ENCODE measurements at places on chromosomes 2 and 18.

- no peak for DNase-seq
These were observed 83.8 kb downstream of the STRN start for GRCh38 chr2:36882532-36882931.

DNA sequence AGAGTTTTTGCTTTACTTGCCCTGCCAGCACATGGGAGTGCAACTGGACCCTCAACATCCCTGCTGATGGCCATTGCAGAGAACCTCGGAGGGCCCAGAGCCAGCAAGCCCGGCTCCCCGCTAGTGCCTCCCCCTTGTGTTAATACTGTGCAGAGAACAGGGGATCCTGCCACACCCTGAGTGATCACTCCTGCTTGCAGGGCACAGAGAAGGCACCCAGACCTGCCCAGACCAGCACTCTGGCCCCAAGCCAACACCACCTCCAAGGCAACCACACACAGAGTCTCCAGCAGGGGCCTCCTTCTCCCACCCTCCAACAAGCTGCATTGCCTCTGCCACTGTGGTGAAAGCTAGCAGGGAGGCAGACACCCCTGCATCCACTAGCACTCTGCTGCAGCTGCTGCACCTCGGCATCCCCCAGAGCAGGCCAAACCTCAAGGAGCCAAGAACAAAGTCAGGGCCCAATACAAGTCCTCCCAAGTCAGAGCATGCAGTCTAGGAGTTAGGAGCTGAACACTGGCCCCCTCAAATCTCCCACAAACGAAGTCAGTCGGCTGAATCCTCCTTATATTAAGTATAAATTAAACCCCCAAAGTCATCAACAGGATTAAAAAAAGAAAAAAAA, 157.7 kb downstream of the CCDC178 start:
- DNase-seq, result no peak

GRCh38 chr18:75462178-75462832, 34.8 kb upstream of the SMIM21 start:
- no peak for DNase-seq

DNA sequence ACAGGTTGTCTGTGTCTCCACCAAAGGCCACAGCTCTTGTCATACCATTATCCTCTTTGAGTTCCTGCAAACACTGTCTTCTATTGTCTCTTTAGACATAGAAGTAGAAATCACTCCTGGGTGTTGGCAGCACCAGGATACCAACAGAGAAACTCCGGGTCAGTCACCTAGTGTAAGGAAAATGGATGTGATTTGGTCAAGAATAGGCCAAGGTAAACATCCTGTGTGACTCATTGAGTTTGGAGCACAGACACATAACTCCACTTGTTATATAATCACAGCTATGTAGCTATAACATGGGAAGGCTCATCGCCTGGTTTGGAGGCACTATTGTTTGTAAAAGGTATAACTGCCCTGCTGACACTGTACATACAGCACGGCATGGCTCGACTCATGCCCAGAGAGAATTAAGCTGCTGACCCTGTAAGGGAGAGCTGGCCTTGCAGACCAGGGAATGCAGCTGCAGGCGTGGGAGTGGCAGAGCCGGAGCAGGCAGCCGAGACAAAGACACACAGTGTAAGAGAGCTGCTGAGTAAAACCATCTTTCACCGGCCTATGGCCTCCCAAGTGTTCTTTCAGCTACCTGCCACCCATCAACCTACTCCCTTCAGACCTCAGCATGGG, 3.4 kb upstream of the TXNL1 start:
- no peak for DNase-seq

DNA sequence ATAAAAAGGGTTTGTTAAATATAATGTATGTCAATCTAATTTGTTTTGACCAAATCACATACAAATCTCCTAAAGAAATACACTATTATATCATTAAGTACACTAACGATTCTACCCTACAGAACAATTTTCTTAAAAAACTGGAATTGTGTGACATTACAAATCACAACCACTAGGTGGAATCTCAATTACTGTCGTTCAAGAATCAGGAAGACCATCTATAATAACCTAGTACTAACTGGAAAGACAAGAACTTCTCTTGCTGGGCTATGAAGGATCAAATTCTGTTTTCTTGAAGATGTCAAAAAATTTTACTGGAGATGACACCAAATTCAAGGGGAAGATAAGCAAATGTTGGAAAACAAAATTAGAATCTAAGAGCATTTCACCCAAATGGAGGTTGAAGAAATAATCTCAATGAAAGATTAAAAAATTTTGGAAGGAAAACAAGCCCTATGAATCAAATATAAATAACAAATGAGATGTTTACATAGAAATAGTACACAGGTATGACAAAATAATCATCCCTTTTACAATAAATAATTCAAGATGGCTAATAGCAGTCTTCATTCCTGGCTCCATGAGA, 110.9 kb downstream of the STK39 start:
- peak; percentile 7 for DNase-seq

GRCh38 chr2:98088261-98088660, 1.3 kb downstream of the VWA3B start:
- no peak for DNase-seq

DNA sequence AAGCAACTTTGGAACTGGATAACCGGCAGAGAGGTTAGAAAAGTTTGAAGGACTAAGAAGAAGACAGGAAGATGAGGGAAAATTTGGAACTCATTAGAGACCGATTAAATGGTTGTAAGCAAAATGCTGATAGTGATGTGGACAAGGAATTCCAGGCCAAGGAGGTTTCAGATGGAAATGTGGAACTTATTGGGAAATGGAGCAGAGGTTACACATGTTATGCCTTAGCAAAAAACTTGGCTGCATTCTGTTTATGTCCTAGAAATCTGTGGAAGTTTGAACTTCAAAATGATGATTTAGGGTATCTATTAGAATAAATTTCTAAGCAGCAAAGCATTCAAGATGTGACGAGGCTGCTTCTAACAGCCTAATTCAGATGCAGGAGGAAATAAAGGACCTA, 675.1 kb upstream of the SYT4 start:
- no peak for DNase-seq

- DNase-seq, result no peak
These were observed 121.0 kb downstream of the SPOPL start for GRCh38 chr2:138622613-138623012.

- no peak for DNase-seq
These were observed 107.1 kb downstream of the TWIST2 start for GRCh38 chr2:238954841-238955591.

- DNase-seq, result no peak
These were observed 38.1 kb downstream of the ATOH8 start for GRCh38 chr2:85791704-85792565.

GRCh38 chr18:12991821-12992179, 638 bp downstream of the CEP192 start:
- DNase-seq, result no peak

- no peak for DNase-seq
These were observed 9.5 kb upstream of the CYBRD1 start for GRCh38 chr2:171512683-171513195.

DNA sequence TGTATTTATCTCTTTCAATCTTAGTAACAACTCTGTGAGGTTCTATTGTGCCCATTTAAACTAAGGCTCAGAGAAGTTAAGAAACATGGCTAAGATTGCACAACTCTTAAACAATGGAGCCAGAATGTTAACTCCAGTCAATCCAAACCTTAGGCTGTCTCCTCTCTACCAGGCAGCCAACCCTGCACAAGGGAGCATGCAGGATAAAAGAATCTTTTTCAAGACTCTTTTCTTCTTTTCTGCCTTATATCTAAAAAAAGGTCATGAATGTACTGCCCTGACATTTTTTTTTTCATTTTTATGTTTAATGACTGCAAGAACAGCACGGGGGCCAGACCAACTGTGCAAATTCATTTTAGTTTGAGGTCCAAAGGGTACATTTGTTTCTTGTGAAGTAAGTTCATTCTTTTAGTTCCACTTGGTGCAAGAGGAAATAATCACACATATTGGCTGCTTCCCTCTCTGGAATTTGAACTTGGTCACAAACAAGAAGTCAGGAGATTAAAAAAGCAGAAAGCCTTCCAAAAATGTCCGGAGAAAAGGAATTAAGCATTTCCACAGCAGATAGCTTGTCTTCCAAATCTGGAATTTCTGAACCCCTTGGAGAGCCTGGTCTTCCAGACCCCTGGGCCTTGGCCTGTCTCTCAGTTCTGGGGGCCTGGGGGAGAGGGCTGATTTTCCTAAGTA, 96.0 kb upstream of the RIOK3 start:
- DNase-seq, result no peak

GRCh38 chr2:55761024-55761423, 67.4 kb upstream of the PNPT1 start:
- DNase-seq, result no peak

DNA sequence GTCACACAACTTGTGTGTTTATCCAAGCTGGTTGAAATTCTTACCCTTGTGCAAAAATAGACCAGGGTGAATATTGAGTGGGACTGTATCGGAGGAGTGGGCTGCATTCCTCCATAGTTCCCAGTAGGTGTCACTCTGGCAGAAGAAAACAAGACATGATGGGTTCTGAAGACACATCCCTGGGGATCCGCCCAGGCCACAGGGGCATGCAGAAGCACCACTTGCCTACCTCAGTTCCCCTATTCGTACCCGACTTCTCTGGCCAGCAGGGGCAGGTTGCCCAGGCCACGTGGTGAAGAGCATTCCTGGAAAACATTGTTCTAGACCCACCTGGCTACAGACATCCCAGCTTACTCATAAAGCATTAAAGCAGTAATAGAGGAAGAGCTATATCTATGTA, 168.2 kb downstream of the FAM210A start:
- no peak for DNase-seq

DNA sequence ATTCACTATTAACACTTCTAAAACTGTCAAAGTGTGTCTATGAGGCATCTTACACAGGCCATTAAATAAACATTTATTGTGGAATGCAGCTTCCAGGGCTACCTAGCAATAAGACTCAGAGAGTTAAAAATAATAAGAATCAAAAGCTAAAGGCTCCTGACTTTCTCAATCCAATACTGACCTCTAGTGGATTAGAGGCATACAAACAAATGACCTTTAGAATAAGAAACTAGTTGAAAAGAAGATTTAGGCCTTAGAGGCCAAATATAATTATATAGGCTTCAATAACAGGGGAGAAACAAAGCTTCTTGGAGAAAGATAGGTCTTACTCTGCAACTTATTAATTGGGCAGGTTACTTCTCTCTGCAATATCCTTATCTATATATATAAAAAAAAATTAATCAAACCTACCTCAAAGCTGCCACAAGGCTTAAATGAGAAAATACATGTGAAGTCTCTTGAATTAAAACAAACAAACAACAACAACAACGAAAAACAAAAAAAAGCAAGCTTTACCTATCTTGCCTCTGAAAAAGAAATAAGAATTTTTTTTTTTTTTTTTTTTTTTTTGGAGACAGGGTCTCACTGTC, 246.1 kb downstream of the EXOC6B start:
- peak; percentile 5 for DNase-seq

GRCh38 chr2:55000341-55000740, 49.9 kb downstream of the RTN4 start:
- no peak for DNase-seq

GRCh38 chr18:4639628-4640310, 184.7 kb upstream of the DLGAP1 start:
- DNase-seq, result no peak

DNA sequence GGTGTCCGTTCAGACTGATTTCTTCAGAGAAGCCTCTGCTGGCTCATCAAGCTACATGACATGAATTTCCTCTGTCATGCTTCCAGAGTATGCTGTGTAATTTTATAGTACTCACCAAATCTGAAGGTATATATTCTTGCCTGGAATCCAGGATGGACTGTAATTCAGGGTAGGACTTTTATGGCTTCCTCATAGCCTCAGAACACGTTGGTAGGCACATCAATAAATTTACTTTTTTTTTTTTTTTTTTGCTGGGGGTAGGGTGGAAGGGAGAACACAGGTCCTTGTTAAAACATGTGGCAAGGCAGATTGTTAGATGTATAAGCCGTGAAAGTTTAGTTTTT, 34.4 kb downstream of the MTA3 start:
- DNase-seq, result no peak

DNA sequence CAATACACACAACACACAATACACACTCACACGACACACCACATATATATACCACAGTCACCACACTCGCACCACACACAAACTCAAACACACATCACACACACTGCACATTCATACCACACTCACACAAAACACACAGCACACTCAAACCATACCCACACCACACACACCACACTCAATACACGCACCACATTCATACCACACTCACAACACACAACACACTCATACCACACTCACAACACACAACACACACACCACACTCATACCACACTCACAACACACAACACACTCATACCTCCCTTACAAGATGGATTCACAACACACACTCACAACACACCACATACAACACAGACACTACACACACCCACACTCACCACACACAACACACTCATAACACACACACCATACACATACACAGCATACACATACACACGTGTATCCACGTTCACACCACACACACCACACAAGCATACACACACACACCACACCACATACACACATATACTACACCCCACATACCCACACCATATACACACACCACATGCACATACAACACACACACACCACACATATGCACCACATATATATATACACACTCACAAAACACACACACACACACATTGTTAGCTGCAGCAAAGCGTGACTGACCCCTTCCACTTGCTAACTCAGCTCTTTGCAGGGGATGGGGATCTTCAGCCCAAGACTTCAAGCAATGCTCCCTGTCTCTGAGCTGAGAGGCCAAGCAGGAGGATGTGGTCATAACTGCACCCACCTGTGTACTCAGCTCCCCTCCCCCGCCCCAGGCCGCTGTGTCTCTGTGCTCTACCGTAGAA, 59.0 kb downstream of the SDC1 start:
- DNase-seq, result no peak

DNA sequence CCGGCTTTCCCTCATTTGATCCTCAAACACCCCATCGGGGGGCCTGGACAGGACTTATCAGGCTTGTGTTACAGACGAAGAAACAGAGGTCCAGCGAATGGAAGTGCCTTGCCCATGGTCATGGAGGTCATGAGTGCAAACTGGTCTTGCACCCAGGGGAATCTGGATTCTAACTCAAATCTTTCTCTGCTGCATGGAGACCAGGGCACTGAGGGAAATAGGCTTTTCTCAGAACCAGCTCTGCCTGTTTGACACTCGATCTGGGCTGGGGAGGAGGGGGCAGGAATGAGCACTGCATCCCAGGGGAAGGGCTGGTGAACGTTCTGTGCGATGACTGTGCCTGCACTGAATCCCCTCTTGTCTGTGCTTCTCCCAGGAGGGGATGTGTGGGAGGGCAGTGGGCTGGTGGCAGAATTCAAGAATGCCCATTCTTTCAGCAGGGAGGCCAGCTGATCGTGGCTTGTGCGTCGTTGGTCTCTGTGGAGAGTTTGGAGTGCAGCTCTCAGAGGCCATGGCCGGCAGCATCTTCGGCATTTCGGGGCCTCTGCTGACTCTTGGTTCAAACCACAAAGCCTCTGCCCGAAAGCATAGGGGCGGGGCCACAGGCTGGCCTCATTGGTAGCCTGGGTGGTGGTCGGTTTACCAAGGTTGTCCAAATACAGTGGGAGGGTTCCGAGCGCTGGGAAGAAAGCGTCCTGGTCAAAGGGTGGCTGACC, 171.6 kb downstream of the DDX1 start:
- no peak for DNase-seq

GRCh38 chr2:240284503-240285259, 144.2 kb upstream of the OTOS start:
- no peak for DNase-seq

All from central memory CD4-positive, alpha-beta T cell (primary cell).